ENCODE measurements at places on chromosomes 12 and 14.

DNA sequence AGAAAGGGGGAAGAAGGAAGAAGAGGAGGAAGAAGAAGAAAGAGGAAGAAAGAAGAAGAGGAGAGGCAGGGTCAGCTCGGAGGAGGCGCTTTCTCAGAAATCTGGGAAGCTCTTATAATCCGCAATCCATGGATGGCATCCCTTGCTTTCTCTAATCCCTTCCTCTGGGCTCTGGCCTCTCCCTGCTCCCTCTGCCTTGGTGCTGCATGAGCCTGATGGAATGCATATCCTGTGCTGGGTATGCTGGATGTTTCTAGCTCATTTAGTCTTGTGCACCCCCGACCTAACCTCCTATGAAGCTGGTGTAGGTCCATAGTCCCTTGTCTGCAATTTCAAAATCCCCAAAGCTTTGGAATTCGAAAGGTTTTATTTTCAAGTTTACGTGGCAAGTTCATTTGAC lies 94.2 kb upstream of the MYL2 start:
- no peak for DNase-seq

- no peak for DNase-seq
These were observed 32.0 kb downstream of the ITGA7 start for GRCh38 chr12:55675666-55676065.

GRCh38 chr12:27709932-27710591 lies 570 bp upstream of the MRPS35 start:
- no peak for DNase-seq

- no peak for DNase-seq
These were observed 31.4 kb downstream of the MAP1LC3B2 start for GRCh38 chr12:116590561-116590960.

DNA sequence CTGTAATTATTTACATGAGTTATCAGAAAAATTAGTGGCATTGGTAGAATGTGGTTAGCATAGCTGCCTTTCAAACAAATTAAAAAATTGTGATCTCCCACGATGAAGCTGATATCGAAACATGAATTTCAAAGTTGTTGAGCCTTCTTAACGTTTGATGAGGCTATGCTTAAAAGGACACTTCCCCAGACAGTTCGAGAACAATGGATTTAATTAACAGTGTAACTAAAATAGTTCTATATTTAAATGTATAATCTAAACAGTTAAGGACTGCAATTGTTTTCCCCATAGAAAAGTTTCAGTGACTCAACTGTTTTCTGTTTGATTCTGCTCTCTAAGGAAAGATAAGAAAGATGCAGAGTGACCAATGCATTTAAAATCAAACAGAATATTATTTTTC lies 1.6 kb downstream of the CLEC2B start:
- DNase-seq: no peak

GRCh38 chr12:127273626-127274025 lies 993.3 kb upstream of the TMEM132C start:
- DNase-seq: no peak

- no peak for DNase-seq
These were observed 25.2 kb downstream of the ARHGAP5 start for GRCh38 chr14:32102152-32102787.

DNA sequence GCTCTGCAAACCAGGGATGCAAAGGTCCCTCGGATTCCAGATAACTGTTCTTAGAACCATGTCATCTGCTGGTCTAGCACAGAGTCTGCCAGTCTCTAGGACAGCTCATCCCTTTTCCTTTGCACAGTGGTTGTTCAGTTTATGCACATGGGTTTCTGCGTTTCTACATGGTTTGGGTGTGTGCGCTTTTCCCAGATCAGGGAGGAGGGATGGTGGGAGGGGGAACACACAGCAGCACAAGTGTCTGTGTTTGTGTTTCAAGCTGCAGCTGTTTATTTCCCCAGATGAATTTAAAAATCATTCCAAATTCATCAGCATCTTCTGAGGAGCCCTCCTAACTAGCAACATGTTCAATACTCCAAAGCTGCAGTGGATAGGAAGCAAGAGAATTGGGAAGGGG lies 45.4 kb downstream of the ANO2 start:
- DNase-seq: no peak

- no peak for DNase-seq
These were observed 66.1 kb upstream of the DUSP6 start for GRCh38 chr12:89418228-89418910.

GRCh38 chr14:26589925-26590324 lies 7.9 kb downstream of the NOVA1 start:
- no peak for DNase-seq

- no peak for DNase-seq
These were observed 101.0 kb downstream of the PIWIL1 start for GRCh38 chr12:130438711-130439110.

GRCh38 chr12:108310489-108310888 lies 28.6 kb downstream of the CMKLR1 start:
- DNase-seq: no peak

- no peak for DNase-seq
These were observed 53.4 kb upstream of the FOXN3 start for GRCh38 chr14:89470401-89470800.

GRCh38 chr14:76964695-76965094 lies 63.8 kb downstream of the IRF2BPL start:
- DNase-seq: no peak

GRCh38 chr12:108289350-108290161 lies 49.6 kb downstream of the CMKLR1 start:
- DNase-seq: no peak

DNA sequence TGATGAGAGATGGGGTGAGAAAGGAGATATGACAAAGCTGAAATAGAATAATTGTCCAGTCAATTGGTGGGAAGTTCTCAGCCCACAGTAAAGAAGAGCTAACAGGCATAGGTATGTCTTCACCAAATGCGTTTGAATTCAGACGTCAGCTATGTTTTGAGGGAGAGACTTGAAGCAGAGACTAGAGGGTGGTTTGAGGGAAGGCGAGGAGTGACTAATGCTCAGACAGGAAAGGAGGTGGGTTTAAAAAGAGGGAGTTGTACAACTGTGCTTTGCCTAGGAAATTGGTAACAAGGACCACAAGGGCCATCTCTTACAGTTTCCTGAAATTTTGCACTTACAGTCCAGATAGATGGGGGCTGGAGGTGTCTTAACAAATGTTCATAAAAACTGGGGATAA lies 6.4 kb downstream of the JKAMP start:
- DNase-seq: no peak

GRCh38 chr12:86711731-86712130 lies 455.5 kb upstream of the MGAT4C start:
- DNase-seq: no peak

DNA sequence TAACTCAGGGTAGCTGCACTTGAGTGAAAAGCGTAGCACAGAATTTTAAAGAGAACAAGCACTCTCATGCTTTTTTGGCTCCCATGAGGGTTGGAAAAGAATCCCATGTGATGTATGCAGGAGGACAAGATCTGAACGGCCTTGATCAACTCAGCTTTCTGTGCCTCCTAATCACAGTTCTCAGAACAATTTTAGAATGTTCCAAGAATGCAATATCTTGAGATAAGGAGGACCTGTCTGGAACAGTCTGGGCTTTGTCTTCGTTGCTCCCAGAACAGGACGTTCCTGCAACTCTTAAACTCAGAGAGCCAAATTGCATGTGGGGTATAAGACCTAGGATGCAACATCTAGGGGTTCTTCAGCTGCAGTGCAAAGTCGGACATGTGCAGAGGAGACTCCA lies 582.7 kb downstream of the RERGL start:
- DNase-seq: no peak

GRCh38 chr14:65704850-65705249 lies 292.3 kb downstream of the FUT8 start:
- peak; percentile 15 for DNase-seq

GRCh38 chr14:55571125-55571889 lies 8.7 kb upstream of the KTN1 start:
- no peak for DNase-seq

- no peak for DNase-seq
These were observed 15.3 kb downstream of the WDR20 start for GRCh38 chr14:102154821-102155549.

DNA sequence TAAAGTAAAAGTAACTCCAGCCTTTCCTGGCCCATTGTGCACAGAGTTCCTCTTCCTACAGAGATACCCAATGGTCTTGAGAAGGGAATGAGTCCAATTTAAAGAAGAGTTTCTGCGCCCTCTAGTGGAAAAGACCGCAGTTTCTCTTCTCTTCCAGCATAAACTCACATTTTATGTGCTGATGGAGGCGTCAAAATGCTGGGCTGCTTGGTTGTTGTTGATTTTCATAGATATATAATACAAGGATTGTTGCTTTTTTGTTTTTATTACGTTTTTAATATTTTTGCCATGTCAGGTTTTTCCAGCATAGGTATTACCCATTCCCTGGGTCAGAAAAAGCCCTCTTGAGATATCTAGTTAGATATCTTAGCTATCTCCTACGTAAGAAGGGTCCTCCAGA lies 356.9 kb upstream of the STXBP6 start:
- DNase-seq: no peak
